ENCODE measurements at places on chromosomes 7 and 10.

GRCh38 chr7:105935250-105935649, 27.8 kb upstream of the CDHR3 start:
- DNase-seq: no peak

GRCh38 chr7:27606270-27607209, 56.1 kb downstream of the HIBADH start:
- peak; percentile 43 for DNase-seq

DNA sequence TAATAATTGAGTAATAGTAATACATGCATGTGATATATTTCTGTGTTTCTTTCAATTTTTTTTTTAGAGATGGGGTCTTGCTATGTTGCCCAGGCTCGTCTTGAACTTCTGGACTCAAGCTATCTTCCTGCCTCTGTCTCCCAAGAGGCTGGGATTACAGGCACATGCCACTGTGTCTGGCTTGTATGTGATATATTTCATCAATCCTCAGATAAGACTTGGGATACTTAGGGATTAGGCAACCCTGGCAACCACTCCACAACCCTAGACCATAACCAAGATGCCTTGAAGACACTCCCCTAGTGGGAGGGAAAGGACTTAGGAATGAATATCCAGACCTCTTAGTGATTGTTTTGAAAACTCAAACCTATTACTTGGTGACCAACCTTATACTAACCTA, 154.8 kb downstream of the CCDC3 start:
- peak; percentile 35 for DNase-seq

GRCh38 chr7:102431617-102432298, 1.6 kb upstream of the ORAI2 start:
- DNase-seq: no peak

DNA sequence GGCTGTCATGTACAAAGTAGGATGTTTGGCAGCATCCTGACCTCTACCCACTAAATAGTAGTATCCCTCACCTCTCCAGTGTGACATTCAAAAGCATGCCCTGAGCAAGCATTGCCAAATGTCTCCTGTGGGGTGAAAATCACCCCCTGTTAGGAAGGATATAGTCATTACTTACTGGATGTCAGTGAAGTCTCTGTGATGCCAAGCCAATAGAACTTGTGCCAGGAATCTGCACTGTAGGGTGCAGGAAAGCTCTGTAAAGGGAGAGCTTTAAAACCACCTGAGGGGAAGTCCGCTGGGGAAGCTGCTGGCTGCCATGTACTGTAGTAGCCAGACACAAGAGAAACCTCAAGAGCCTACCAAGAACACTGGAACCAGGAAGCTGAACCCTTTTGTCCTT, 170.7 kb upstream of the DKK1 start:
- DNase-seq: no peak

DNA sequence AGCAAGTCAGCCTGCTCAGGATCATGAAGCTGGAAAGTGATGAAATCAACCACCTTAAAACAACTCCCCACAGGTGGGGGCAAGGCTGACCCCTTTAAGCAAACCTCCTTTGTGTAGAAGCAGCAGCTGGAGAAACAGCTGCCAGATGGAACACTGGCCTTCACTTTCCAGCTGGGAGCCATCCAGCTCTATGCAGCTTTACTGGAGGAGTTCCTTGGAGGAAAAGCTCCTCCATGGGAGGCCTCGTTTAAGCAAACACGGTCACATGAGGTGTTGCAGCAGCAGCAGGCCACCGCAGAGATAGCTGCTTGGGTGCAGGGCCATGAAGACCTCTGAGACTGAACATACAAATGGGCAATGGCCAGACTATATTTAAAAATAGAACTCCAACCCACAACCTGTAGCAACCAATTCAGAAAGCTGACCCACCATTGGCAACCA, 13.0 kb upstream of the DLG5 start:
- peak; percentile 40 for DNase-seq

GRCh38 chr7:125424721-125425120, 495.1 kb upstream of the POT1 start:
- no peak for DNase-seq

- DNase-seq: no peak
These were observed 75.6 kb downstream of the SLC37A3 start for GRCh38 chr7:140322759-140323158.

DNA sequence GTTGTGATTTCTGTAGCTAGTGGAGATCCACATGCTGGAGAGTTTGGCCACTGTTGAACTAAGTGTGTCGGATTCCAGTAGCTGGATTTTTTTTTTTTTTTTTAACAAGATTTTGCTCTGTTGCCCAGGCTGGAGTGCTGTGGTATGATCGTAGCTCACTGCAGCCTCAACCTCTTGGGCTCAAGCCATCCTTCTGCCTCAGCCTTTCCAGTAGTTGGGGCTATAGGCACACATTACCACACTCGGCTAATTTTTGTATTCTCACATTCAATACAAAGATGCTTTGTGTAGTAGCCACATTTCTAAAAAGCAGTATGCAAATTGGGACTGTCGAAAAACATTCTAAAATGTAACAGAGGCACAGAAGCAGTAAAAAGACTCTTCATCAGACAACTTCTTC, 63.5 kb downstream of the RABGEF1 start:
- DNase-seq: no peak

DNA sequence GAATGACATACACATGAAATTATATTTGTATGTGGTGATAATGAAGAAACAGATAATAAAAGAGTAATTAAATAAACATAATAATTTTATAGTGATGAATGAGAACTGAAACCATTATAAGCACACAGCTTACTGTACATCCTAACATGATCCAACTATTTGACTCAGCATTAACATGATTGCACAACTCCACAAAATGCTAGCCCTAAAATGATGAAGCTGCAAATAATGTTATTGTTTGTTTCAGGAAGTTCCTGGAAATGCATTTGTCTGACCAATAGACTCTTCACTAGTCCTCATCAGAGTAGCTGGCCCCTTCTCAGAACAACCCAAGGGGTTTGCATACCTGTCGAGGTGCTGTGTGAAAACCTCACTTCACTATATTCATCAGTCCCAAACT, 115.5 kb downstream of the RTKN2 start:
- peak; percentile 24 for DNase-seq
